ENCODE measurements at places on chromosomes 7 and 10.

- DNase-seq, result no peak
These were observed 835.0 kb downstream of the GATA3 start for GRCh38 chr10:8889538-8889937.

- DNase-seq, result peak; percentile 28
These were observed 18.6 kb upstream of the DNAJB6 start for GRCh38 chr7:157318015-157318706.

GRCh38 chr7:122577449-122578003 lies 121.4 kb downstream of the RNF133 start:
- no peak for DNase-seq

DNA sequence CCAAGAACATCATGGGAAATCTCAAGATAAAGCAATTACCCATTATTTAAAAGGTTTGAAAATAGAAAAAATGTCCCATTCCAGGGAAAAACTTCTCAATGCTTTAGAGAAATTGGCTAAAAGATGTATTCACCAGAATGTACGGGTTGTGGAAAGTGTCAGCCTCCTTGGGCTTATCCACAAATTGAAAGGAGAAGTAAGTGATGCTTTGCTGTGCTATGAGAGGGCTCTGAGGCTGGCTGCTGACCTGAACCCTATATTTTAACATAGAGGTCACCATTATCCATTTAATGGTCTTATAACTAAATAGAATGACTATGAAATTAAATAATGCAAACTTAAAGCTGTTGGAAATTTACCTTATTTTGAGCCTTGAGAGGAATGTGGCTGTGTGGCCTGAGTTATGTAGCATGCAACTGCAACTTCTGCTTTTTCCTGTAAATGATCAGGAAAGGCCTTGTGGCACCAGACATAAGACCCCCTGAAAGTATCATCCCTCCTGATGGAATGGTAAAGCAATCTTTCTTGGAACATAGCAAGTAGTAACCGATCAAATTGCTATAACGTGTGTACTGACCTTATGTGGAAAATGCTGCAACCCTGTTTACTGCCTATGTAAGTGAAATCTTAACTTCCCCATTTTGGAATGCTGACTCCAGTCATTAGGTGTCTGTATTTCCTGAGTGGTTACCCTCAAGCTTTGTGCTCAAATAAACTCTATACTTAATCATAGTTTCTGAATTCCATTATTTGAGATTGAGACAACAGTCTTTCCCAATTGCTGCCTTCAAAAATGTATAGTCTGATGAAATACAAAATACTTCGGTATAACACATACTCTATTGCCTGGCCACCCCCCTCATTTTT lies 6.9 kb downstream of the IFIT1B start:
- peak; percentile 31 for DNase-seq

DNA sequence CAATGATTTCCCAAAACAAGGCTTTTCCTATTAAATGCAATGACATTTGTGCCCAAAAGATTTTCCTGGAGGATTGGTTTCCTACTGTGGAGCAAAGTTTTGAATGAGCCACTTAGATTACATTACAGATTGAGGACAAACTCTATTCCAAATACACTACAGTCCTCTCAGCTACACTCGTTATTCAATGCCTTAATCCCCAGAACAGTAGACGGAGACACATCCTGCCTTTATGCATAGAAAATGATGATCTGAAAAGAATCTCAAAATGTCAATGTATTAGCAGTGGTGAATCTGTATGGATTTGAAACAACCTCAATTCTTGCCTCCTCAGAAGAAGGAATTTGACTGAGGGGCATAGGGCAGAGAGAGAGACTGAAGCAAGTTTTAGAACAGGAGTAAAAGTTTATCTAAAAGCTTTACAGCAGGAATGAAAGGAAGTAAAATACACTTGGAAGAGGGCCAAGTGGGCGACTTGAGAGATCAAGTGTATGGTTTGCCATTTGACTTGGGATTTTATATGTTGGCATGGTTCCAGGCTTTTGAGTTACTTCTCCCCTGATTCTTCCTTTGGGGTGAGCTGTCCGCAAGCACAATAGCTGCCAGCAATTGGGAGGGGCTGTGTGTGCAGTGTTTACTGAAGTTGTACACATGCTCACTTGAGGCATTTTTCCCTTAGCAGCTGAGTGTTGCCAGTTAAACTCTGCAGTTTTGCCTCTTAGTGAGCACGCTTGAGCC lies 891.9 kb upstream of the MBL2 start:
- no peak for DNase-seq

- no peak for DNase-seq
These were observed 11.6 kb downstream of the SLC26A4 start for GRCh38 chr7:107672183-107672582.

DNA sequence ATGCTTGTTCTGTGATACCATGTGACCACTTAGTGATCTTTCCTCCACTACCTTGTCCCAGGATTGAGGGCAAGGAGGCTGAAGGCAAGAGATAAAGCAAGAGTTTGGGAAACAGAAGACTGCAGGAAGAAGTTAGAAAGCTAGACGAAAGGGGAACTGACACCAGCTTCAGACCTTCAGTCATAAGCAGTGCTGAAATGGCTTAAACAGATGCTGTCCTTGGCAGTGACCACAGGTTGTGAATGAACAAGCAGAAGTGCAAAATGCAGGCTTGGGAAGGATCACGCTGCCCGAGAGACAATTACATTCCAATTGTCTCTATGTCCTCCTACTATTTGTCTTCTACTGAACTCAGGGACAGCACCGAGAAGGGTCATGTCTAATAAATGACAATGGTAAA lies 704.9 kb upstream of the AUTS2 start:
- no peak for DNase-seq

GRCh38 chr10:73723516-73723915 lies 20.7 kb upstream of the SEC24C start:
- no peak for DNase-seq

- no peak for DNase-seq
These were observed 245.1 kb downstream of the CAMK1D start for GRCh38 chr10:12594448-12594944.

- DNase-seq, result no peak
These were observed 152.0 kb downstream of the RPS24 start for GRCh38 chr10:78185693-78186055.

DNA sequence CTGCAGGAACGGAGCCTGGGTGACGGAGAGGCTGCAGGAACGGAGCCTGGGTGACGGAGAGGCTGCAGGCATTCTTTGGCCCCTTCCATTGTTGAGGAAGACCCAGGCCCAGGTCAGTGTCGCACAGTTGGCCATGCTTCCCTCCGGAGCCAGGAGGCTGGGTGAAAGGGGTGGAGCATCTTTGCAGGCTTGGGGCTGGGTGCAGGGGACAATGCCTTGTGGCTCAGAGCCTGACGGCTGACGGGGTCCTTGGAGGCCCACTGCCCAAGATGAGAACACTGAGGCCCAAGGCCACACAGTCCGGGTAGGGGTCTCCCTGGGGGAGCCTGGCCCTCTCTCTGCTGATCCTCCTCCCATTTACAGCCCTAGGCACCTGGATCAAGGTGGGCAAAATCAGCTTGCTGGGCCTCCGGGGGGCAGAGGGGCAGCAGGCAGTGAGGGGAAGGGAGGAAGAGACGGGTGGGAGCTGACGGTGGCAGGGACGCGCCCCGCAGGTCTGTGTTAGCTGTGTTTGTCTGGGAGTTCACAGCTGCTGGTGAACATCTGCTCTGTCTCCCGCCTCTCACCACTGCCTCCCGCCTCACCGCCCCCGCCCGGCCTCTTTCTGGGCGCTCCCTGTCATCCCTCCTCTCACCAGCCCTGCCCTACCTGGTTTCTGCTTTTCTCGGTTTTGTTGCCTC lies 30.6 kb upstream of the PCBD1 start:
- no peak for DNase-seq

DNA sequence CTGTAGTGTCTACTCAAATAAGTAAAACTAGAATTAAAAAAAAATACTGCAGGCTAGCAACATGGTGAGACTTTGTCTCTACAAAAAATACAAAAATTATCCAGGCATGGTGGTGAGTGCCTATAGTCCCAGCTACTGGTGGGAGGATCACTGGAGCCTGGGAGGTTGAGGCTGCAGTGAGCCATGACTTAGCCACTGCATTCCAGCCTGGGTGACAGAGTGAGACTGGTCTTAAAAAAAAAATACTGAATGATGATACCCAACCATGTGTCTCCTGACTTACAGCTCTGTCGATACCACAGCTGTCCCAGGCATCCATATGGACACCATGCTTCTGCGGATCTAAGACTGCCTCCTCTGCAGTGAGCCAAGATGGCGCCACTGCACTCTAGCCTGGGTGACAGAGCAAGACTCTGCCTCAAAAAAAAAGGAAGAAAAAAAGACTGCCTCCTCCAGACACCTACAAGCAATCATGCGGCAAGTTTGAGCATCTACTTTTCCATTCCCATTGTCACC lies 7.9 kb upstream of the FRAT1 start:
- no peak for DNase-seq

DNA sequence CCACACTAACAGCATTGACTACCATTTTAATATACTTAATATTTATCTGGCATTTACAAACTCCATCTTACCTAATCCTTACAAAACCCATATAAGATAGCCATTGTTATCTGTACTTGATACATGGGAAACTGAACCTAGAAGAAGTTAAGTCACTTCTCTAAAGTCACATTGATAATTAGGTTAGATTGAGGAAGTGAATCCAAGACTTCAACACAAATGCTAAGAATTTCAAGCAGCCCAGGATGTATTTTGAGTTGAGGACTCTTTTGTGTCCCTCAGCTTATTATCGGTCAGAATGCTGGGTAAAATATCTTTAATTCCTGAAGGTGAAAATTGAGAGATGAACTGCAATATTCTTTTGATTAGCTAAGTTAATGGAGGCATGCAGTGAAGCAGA lies 465.5 kb downstream of the PHTF2 start:
- no peak for DNase-seq

DNA sequence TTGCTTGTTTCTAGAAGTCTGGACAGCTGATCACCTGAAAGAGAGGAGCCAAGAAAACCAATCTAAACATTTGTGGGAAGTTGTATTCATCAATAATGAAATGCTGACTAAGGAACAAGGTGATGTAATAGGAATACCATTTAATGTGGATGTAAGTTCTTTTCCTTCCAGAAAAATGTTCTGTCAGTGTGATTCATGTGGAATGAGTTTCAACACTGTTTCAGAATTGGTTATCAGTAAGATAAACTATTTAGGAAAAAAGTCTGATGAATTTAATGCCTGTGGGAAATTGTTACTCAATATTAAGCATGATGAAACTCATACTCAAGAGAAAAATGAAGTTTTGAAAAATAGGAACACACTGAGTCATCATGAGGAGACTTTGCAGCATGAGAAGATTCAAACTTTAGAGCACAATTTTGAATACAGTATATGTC lies 39.8 kb upstream of the ZNF37A start:
- no peak for DNase-seq

GRCh38 chr10:37728830-37729229 lies 128.6 kb downstream of the ZNF248 start:
- DNase-seq, result no peak

DNA sequence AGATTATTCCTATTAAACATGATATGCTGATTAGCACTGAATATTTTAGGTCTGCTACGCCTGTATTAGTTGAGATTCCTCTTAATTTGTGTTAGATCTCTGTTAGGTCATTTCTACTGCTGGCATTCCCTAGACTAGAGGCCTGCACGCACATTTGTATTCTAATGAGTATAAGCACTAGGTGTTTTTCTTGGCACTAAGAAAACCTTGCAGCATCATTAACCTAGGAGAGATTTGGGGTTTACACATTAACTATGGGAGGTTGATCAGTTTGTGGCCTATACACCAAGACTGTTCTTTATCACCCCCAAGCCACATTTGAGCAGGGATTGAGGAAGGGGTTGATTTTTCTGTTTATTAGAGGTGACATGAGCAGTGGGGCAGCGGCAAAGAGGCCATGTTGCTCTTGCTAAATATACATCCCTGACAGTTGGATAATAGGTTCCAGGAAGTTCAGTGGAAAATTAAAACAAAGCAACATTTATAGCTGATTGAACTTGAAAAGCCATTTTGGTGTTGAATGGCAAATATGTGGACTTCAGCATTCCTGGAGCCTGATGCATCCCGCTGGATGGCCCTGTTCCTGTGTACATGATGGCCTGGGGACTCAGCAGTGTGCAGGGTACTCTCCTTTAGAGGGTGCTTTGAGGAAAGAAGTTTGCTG lies 65.2 kb downstream of the GBF1 start:
- no peak for DNase-seq

GRCh38 chr7:30159698-30160143 lies 24.9 kb downstream of the MTURN start:
- DNase-seq, result peak; percentile 50

- DNase-seq, result no peak
These were observed 115.7 kb downstream of the OAT start for GRCh38 chr10:124302951-124303505.

GRCh38 chr10:6512182-6512581 lies 67.9 kb downstream of the PRKCQ start:
- DNase-seq, result no peak

DNA sequence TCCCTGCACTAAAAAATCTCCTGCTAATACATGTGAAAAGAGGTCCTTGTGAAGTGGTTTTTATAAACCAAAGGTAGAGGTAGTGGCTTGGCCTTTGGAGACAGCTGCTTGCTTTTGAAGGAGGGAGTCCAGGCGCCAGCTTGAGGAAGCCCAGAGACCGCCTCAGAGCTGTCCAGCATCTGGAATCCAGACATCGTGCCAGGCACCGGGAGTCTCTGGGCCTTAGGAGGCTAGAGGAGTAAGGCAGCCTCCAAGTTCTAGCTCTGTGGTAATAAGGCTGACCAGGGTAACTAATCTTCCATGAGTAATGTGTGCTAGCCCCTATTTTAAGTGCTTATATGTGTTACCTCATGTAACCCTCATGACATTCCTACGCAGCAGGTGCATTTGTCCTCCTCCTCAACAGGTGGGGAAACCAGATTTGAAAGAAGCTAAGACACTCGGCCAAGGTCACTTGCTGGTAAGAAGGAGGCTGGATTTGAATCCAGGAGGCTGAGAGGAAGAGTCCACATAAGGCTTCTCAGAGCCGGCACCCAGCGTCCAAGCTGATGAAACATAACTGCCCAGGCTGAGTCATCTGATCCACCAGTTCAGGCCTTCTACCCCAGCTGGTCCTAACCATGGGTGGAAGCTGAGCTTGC lies 26.1 kb downstream of the PRLHR start:
- DNase-seq, result no peak

DNA sequence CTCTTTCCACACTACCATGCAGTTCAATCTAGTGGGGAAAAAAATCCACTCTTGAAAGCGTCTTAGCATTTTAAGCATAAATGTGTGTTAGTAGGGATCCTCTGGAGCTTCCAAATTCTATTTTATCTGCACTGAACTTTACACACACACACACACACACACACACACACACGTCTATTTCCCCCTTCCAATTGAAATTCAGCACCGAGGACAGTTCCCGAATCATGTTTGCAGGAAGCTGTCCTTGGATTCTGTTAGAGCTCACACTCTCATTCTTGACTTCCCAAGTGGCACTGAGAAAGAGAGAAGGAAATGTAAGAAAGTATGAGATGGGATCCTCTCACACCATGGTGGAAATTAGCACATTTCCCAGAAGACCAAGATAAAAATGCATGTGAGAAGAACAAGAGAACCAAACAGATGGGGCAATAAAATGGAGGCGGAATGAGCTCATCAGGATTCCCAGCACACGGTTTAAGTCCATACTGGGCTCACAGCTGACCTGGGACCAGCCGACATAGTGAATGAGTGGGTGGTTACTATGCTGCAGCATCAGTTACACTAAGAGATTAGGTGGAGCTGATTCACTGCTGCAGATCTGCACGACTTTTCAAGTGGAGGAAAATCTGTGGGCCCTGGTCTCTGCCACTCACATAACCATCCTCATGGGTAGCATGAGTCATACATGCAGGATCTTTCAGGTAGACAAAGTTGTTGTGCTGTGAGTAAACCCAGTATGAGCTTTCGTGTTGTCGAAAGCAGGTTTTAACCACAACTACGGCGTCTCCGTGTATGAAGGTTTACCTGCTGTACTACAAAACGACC lies 3.3 kb upstream of the NPTX2 start:
- peak; percentile 26 for DNase-seq
